ENCODE measurements at places on chromosomes 5 and 9. TPM values are rescaled to one million over a fixed set of nuclear protein-coding genes. Genes with fewer than 3 reads are reported as not detected.

RNF183 gene
- total RNA-seq: not detected

AMBP gene
- total RNA-seq: 3.0 TPM

GRCh38 chr5:146006470-146007190, 70.3 kb downstream of the SH3RF2 start:
- no peak for DNase-seq

HSPB3 gene
- total RNA-seq: not detected

GRCh38 chr5:61706751-61707150, 374.7 kb downstream of the ZSWIM6 start:
- DNase-seq: no peak

- no peak for DNase-seq
These were observed 176.1 kb downstream of the ATPSCKMT start for GRCh38 chr5:10073441-10074104.

FASTKD3 gene
- total RNA-seq: 6.9 TPM

FOXD4 gene
- not detected for total RNA-seq

DNA sequence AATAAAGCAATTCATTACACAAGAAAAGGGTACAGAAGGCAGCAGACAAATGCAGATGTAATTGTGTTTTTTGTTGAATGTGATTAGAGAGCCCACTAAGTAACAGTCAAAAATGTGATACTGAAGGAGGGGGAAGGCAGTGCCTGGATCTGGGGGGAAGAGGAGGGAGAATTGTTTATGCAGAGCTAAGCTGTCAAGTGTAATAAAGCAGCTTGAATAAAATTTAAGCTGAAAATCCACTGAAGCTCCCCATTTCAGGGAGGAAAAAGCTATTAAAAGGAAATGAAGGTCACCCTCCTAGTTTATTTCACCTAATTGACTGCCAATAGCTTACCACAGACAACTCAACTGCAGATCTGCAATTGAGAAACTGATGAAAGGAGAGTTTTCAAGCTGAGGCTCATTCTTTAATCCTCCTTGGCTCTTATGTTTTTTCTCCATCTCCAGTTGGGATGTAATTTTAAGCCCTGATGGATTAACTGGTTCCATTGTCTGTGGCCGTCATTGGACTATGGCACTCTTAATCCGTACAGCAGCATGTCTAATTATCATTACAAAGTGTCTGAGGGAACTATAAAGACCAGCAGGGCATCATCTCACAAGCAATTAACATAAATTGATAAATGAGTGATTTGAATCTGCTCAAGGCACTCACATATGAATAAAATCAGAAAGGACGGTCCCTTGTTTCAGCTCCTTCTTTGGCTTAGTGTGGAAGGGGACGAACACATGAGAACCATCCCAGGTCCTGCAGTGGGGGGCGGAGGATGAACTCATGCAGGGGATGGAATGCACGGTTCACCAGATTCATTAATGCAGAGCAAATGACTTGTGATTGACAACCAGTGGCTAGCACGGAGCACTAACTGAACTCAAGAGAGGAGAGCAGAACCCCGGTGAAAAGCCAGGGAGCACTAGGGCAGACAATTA, 38.5 kb downstream of the TLE1 start:
- no peak for DNase-seq

GRCh38 chr5:115366223-115366622, 69.8 kb upstream of the CCDC112 start:
- DNase-seq: no peak

BASP1 gene
- total RNA-seq: 0.47 TPM

DNA sequence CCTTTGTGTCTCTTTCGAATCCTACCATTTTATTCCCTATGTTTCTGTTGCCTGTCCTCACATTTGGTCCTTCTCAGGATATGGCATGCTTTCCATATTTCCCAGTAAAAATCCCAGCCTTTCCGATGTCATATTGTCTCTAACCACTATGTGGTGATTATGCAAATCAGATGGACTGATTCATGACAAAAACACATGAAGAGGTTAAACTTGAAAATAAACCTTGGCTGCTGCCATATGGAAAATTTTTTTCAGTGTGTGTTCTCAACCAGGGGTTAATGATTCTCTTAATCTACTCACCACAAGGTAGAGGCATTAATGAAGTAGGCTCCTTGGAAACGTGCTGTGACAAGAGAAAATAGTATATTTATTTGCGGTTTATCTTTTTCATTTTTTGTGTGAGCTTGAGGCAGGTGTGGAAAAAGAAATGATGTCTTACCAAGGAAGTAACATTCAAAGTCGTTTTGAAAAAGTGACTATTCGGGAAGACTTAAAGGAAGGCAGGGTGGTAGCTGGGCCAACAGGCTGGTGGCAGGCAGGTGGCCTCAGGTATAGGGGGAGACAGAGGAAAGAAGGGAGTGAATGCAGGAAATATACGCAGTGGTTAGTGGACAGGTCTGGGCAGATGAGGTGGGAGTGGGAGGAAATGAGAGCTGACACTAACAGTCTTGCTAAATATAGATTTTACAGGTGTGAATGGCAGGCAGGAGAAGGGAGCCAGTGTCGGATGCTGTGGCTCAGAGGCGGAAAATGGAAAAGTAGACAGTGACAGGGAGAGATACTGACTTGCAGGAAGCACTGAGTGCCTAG, 46.2 kb downstream of the DMRT2 start:
- DNase-seq: no peak

PCSK1 gene
- not detected for total RNA-seq

GRCh38 chr9:37920471-37921167, 16.7 kb upstream of the SLC25A51 start:
- no peak for DNase-seq

- no peak for DNase-seq
These were observed 59.9 kb downstream of the GRAMD2B start for GRCh38 chr5:126483156-126483555.

DNA sequence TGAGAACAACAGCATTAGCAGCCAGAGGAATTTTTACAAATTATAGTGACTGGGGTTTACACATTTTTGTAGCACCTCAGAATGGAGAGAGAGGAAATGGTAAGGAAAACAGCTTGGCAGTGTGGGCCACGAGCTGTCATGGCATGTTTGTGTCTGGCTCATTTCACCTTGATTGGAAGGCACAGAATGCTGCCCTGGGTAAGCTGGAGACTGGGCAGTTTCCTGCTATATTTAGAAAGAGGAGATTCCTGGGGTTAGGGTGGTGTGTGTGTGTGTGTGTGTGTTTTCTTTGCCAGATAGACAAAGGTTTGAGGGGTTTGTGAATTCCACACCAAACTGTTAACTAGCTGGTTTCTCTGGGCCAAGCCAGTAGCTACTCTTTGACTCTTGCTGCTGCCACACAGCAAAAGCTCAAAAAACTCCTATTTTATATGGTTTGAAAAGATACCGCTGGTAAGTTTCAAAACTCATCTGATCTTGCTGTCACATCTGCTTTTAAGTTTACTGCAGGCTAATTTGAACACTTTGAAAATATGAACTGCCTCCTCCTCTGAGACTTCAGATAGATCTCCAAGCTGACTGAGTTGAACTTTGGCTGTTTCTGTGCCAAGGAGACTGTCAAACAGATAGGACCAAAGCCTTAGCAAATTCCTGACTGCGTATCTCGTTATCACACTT, 9.1 kb downstream of the ARHGAP26 start:
- no peak for DNase-seq

- DNase-seq: no peak
These were observed 920.5 kb downstream of the TLE4 start for GRCh38 chr9:80492221-80492620.

PKD2L2 gene
- not detected for total RNA-seq

GMCL2 gene
- not detected for total RNA-seq

DNA sequence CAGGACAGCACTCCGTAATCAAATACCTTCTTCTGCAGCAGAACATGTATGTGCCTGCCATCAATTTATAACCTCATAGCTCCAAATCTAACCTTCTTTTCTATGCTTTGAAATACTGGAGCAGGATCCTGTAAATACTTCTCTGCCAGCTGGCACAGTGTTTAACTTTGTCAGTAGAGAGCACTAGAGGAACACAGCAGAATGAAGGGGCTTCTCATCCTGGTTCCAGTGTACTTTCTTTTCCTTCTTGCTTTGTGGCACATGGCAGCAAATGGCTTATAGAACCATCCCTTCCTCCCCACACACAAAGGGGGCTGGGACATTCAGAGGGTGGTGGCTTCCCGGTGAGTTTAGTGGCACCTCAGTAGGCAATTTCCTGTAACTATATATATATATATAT, 3.8 kb upstream of the FBXW11 start:
- no peak for DNase-seq

DNA sequence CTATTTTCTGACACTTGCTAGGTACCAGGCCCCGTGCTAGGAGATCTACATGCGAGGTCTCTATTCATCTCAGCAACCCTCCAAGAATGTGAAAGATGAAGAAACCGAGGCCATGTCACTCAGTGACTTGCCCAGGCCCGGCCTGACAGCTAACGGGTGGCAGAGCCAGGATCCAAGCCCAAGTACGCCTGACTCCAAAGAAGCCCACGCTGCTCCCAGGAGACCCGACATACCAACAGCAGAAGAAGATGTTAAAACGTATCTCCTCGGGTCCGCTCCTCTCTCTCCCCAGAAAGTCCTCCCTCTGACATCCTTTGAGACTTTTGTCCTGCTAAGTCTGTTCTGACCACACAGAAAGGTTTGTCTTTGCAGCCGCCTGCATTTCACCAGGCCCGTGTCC, 65.2 kb downstream of the CRB2 start:
- no peak for DNase-seq

- no peak for DNase-seq
These were observed 6.8 kb downstream of the PLGRKT start for GRCh38 chr9:5430912-5431311.

NPM1 gene
- total RNA-seq: 952 TPM

FLT4 gene
- total RNA-seq: 5.0 TPM

DNA sequence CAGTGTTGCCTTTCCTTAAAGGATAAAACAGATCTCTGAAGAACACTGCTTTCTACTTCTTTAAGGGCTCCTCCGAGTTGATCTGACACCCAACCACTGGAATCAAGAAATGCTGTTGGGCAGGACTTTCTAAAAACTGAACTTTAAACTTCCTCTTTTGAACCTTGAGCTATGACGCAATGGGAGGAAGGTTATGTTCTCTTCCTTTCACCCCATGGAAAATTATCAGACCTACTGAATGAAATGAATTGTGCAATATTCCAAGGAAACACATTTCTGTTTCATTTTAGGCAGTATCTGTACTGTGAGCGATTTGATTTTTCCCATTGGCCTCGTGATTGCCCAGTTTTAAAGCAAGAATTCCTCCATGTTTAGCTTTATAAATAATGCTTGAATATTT, 206.0 kb upstream of the PRR16 start:
- no peak for DNase-seq

DNA sequence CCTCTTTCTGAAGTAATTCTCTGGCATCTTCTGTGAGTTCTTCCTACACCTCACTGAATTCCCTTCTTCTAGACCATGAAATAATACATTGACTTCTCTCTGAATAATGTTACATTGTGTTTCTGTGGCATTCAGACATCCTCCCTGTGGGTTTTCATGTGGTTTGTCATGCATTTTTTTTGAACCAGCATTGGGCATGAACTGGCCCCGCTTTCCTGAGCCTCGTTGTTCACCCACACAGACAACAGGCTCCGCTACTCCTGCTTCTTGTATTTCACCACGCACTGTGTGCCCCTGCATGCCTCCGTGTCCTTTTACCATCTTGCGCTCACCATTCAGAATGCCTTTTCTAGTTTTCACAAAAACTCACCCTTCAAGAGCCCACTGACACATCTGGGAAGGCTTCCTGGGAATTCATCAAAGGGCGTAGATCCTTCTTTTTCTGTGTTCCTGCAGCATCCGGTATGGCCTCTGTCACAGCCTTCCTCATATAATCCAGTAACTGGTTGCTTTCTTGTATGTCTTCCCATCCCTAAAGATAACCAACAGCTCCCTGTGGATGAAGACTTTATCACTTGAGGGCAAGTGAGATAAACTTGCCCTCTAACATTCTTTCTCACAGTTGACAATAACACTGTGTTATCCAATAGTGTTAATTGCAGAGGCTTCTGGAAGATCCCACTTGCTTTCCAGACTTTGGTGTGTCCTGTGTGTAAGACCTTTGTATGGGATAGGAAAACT, 51.5 kb upstream of the ADAMTSL1 start:
- no peak for DNase-seq

DNA sequence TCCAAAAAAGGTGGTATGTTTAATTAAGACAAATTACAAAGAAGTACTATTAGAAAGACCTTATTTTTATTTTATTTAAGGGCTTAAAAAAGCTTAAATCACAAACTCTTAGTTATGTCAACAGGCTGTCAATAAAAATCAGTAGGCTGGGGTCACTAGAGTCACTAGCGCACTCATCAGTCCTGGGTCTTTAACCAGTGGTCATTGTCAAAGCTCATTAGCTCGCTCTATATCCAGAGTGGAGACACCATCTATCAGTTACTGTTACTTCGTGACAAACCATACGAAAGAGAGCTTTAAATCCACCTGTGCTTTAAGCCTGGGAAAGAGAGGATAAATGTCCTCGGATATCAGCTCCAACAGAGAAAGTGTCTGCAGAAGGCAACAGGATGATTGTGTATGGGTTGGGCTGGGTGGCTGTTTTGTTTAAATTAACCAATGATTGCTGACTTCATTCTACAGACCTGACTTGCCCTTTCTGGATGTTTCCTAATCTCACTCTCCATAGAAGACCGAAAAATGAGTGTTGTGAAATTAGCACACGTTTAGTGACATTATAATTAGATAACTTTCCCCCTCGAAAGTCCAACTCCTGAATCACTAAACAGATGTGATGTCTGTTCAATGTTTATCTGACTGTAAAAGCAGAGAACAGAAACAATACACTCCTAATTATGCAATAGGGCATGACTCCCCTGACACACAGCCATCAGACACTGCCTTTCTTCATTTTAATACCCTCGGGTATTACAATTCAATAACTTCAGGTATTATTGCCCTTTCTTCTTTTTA, 123.6 kb upstream of the TNPO1 start:
- no peak for DNase-seq

DNA sequence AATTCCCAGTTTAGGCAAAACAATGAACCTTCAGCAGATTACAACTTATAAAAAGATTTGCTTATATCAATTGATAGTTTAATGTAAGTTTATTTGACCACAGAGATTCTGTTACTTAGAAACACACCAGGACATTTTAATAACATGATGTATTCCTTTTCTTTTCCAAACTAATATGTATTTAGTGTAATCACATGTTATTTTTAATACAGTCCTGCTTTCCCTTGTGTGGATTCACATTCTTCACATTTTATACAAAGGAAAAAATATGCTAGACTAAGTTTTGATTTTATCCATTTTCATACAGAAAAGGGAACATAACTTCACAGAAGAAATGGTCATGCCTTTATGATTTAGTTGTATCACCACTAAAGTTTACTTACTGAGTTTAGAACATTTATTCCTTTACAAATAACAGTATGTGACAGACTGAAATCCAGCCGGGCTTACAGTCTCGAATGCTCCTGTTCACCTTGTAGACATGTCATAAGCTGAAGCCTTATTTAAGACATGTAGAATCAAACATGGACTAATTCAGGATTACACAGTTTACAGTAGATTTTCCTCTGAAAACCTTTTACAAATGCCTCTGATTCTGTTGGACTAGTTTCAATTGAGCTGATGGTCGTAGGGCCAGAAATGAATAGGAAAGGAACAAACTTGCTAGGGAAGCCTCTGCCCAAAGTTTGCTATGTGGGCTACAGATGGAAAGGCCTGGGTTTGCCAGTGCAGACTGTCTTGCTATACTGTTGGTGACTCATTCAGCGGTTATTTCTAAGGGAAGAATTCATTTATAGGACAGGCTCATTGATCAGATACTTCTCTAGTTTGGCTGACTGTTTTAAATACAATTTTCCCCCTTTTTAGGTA, 6.6 kb upstream of the ASPN start:
- DNase-seq: no peak

ENTREP1 gene
- not detected for total RNA-seq

- DNase-seq: no peak
These were observed 129.8 kb upstream of the IL12B start for GRCh38 chr5:159459951-159460538.

ANKRD31 gene
- total RNA-seq: 0.89 TPM

PDE8B gene
- 0.66 TPM for total RNA-seq

ARSI gene
- not detected for total RNA-seq
